ENCODE measurements at places on chromosomes 13 and 19.

DNA sequence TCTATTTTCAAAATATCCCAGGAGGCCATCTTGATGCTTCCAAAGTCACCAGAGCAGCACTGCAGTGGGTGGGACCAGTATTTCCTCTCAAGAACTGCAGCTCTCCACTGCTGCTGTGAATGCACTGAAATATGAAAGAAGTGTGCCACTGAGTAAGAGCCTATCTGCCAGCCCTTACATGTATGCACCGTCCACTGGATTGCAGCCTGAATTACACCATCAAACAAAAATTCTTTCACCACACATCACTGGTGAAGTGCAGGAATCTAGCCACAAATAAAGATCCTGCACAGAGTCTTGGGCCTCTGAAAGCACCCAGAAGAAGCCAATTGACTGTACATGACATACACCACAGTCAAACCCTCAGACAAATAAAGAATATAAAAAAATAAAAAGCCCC lies 249.0 kb downstream of the LHFPL6 start:
- DNase-seq: no peak

- no peak for DNase-seq
Measured at GRCh38 chr19:15320116-15320515, 12.2 kb downstream of the BRD4 start.

DNA sequence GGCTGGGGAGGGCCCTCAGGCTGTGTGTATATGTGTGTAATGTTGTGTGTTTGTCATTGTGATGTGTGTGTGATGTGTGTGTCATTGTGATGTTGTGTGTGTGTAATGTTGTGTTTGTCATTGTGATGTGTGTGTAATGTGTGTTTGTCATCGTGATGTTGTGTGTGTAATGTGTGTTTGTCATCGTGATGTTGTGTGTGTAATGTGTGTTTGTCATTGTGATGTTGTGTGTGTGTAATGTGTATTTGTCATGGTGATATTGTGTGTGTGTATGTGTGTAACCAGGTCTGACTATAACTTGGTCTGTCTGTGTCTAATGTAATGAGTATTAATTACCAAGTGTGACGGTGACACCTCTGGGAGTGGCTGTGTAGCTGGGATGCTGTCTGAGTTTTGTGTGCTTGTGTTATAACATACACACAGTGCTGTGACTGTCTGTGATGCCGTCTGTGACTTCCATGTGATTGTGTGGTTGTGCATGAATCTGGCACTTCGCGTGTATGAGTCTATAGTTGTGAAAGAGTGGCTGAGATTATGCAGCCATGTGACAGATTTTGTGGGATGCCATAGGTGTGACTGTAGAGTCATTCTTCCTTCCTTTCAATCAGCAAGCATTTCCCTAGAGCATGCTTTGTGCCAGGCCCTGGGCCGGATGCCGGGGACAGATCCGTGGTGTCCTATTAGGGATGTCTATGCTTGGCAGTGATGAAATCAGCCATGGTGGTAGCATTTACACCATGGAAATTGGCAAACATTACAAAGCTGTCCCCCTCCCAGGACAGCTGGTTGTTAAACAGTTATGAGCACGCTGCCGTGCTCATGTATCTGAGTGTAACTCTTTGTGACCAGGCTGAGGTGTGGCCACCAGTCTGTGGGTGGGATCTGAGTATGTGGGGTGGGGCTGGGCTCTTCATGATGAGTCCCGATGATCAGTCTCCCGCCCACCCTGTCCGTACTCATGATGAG lies 6.4 kb downstream of the TNFSF14 start:
- no peak for DNase-seq

DNA sequence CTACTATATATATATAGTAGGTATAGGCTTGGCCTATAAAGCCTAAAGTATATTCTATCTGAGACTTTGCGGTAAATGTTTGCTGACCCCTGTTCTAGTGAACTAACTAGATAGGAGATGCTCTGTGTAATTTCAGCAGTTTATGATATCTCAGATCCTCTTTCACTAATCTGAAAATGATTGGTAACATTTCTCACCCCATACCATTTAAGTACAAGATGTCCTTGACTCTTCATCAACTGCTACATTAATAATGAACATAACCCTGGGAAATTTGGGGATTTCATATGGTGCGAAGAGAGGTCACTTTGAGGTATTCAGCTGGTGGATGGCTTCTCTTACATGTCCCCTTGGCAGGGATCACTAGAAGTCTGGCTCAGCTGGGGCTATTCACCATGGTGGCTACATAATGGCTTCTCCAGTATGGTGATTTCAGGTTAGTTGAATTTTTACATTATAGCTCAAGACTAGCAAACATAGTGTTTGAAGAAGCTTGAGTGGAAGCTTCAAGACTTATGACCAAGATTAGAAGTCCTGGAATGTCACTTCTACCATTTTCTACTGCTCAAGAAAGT lies 103.6 kb upstream of the MYCBP2 start:
- no peak for DNase-seq

GRCh38 chr19:30602661-30603350 lies 230.6 kb downstream of the ZNF536 start:
- no peak for DNase-seq

- no peak for DNase-seq
Measured at GRCh38 chr13:89454681-89455080, 1783.5 kb downstream of the SLITRK5 start.

GRCh38 chr13:76758257-76758656 lies 127.9 kb downstream of the KCTD12 start:
- DNase-seq: no peak

GRCh38 chr19:873561-874041 lies 14.1 kb downstream of the CFD start:
- DNase-seq: no peak

GRCh38 chr13:26977541-26977940 lies 194.1 kb downstream of the USP12 start:
- no peak for DNase-seq

- no peak for DNase-seq
Measured at GRCh38 chr13:113638173-113638746, 19.7 kb downstream of the ATP4B start.

- no peak for DNase-seq
Measured at GRCh38 chr13:74895042-74895796, 586.8 kb downstream of the TBC1D4 start.

- no peak for DNase-seq
Measured at GRCh38 chr13:98842070-98842469, 89.6 kb upstream of the SLC15A1 start.

- no peak for DNase-seq
Measured at GRCh38 chr13:33800646-33801186, 17.2 kb upstream of the RFC3 start.

GRCh38 chr13:79918620-79919019 lies 422.3 kb downstream of the SPRY2 start:
- no peak for DNase-seq

DNA sequence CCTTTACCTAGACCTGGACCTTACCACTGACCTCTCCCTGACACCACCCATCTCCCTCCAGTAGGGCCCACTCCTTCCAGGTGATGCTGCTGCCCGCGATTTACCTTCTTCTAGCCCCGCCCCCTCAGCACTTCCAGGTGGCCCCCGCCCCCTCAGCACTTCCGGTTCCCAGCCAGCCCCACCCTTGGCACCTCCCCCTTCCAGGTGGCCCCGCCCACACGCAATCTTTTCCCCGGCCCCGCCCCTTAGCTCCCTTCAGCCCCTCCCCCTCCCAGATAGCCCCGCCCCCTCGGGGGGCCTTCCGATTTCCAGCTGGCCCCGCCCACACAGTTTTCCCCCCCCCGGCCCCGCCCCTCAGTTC lies 586 bp downstream of the LIG1 start:
- DNase-seq: peak; percentile 32

DNA sequence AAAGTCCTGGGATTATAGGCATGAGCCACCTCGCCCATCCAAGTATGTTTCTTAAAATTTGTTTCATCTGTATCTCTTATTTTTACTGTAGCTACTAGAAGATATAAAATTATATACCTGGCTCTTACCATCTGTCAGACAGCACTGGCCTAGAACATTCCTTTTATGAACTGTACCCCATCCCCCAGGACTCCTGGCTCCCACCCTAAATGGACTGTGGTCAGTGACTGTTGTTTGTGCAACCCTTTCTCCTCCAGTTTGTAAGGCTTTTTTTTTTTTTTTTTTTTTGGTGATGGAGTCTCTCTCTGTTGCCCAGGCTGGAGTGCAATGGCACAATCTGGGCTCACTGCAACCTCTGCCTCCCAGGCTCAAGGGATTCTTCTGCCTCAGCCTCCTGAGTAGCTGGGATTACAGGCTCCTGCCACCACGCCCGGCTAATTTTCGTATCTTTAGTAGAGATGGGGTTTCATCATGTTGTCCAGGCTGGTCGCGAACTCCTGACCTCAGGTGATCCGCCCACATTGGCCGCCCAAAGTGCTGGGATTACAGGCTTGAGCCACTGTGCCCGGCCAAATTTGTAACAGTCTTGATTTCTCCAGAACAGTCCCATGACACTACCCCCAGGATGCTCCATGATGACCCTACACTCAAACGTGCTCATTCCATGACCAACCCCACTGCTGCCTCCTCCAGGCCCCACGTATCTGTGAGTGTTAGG lies 2.5 kb downstream of the NDUFA3 start:
- DNase-seq: no peak

- no peak for DNase-seq
Measured at GRCh38 chr13:79937311-79937710, 403.6 kb downstream of the SPRY2 start.

DNA sequence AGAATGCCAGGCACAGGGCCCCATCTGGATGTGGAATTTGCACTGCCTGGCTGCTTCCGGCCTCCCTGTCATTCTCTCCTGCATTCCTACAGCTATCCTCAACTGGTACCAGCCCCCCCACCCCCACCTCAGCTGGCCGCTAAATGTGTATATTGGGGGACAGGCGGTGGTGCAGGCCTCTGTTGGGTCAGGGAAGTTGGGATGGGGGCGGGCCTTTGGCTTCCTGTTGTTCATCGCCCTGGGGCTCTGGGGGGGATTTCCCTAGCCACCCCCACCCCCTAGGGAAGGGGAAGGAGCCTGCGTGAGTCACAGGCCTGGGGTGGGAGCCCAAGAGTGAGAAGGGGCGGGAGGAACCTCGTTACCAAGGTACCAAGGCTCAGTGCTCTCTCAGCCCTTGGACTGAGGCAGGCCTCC lies 10.6 kb downstream of the POU2F2 start:
- DNase-seq: no peak

DNA sequence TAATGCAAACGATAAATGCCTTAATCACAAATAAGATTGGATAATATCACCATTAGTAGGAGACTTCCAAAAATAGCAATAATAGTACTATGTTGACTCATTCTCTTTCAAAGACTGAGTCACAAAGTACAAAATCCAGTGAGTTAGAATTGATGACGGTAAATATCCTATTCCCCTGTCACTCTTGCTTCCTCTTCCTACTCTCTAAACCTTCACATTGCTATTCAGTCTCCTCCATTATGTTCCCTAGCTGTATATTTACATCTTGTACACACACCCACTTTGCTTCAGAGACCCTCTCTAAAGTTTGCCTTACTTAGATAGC lies 26.3 kb upstream of the INTS6 start:
- no peak for DNase-seq

All from NT2/D1 (cell line).